ENCODE measurements at places on chromosomes 3 and 15.
A peak's percentile ranks its signal among the peaks of the same experiment; 100 is the strongest.

- DNase-seq, result no peak
Measured at GRCh38 chr15:48006031-48006511, 114.7 kb upstream of the SLC24A5 start.

DNA sequence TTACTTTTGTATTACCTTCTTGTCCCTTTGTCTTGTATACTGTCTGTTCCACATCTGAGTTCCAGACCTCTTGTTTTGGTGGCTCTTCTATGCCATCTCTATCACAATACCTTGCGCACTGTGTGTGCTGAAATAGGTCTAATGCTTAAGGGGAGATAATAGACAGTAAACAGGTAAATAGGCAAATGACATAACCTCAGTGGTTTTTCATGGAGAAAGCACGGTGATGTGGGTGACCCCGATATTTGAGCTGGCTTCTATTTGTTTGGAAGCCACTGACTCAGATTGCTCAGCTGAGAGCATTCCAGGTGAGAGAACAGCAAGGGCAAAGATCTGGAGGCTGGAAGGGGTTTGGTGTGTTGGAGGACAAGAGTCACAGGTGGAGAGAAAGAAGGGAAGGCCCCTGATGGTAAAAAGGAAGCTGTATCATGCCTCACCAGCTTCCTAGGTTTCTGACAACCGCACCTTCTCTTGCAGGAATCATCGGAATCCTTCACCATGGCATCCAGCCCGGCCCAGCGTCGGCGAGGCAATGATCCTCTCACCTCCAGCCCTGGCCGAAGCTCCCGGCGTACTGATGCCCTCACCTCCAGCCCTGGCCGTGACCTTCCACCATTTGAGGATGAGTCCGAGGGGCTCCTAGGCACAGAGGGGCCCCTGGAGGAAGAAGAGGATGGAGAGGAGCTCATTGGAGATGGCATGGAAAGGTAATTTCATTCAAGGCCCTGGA, 795 bp downstream of the MCM2 start:
- DNase-seq, result no peak

GRCh38 chr3:107816107-107816506, 274.7 kb downstream of the CD47 start:
- no peak for DNase-seq

GRCh38 chr3:119759962-119760361, 21.9 kb upstream of the NR1I2 start:
- no peak for DNase-seq

DNA sequence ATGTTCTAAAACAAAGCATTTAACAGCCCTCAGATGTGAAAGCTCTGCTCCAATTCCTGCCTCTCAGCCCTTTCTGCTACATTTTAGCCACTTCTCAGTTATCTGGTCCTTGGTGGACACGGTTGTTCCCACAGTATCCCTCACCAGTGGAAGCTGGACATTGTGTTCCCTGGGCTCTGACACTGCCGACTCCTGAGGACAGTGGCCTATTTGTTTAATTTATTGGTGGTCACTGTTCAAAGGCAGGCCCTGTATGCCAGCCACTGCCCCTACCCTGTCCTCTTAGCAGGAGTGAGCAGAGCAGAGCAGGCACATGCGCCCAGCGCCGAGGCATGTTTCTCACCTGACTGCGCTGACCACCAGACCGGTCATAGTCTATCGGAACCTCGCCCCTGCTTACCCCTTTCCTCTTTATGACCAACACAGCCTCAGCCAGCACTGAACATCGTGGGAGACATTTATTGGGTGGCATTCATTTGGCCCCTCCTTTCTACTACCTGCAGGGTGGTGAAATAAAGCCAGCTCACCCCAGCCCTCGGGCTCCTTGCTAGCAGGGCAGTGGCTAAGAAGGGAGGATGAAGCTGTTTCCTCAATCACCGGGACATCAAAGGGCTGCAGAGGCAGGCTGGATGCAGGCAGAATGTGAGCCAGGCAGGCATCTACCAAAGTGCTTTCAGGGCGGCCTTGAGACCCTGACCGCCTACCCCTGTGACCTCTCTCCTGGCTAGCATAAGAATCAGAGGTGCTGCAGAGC, 54.3 kb upstream of the HACD2 start:
- DNase-seq, result no peak

- DNase-seq, result no peak
Measured at GRCh38 chr3:43203022-43203421, 83.3 kb upstream of the SNRK start.

GRCh38 chr3:33544126-33544525, 103.9 kb upstream of the UBP1 start:
- peak; percentile 35 for DNase-seq

DNA sequence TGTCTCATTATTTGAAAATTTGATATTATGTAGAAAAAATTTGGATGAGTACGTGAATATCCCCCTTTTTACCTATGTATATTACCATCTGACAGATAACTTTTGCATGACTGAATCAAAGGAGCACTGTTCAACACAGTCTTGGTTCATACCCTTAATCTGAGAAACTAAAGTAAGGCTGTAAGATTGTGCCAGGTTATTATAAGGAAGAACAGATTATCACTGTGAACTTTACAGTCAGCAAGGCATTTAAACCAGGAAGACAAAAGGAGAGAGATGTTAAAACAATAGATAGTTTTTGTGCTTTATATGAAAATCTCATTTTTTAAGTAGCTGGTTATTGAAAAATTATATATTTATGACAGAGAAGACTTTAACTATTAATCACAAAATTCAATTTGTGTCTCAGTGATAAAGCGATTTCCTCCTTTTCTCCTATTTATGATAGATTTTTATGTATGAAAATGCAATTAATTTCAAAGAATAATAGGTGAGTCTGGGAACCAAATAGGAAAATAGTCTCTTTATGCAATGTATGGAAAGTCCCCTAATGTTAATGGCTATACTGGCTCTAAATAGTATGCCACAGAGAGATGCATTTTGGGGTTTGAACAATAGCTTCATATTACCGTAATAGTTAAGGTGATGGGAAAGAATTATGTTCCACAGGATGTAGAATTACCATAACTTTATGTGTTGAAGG, 33.4 kb downstream of the PLCL2 start:
- no peak for DNase-seq

DNA sequence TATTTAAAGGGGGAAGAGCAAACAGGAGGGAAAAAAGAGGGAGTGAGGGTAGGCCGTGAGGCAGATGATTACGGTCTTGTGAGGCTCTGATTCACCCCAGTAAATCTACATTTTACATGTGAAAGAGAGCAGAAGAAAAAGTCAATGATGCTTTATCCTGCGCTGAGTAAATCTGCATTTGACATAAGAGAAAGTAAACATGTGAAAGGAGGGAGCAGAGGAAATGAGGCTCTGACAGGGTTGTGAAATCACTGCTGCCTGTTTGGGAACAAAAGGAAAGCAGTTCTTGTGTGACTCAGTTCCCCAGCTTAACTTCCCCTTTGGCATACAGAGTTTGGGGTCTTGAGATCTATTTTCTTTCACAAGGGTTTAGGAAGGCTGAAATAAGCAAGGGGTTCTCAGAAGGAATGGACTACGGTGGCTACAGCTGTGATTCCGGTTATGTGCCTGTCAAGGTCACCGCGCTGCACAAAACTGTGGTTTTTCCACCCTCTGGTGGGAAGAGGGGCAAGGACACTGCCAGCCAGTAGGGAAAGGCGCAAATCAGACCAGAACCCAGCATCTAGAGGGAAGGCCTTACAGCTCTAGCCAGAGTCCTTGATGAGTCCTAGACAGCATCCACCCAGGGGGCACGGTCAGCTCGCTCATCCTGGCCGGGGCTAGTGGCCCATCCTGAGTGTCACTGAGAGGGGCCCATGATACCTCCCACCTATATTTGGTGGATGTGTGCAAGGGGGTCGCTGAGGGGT, 18.9 kb upstream of the HCN4 start:
- no peak for DNase-seq

GRCh38 chr3:64599651-64600050, 88.1 kb downstream of the ADAMTS9 start:
- DNase-seq, result no peak

DNA sequence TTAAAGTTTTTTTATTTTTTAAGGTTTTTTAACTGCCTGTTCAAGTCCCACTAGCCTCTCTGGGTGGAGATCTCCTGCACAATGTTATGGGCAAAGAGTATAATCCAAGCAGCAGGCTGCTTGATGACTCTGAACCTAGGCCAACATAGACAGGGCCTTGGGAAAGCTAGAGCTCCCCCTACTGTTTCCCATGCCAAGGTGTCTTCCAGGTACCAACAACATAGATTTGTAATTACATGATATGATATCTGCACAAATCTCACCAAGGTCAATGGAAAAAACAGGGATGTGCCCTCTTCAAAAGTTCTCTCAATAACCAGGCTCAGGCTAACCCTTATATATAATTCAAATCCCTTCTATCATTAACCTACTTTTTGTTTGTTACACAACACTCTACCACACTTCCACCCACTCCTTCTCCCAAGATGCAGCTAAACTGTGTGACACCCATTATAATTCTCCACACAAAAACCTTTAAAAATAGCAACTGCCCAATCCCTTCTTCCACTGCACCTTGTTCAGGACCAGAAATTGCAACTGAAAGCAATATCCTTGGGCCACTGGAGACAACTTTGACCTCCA, 43.8 kb downstream of the RBM15B start:
- peak; percentile 9 for DNase-seq

- no peak for DNase-seq
Measured at GRCh38 chr3:7999384-7999783, 502.2 kb upstream of the LMCD1 start.

GRCh38 chr3:70774641-70775040, 462.2 kb upstream of the MDFIC2 start:
- no peak for DNase-seq

GRCh38 chr3:186220911-186221645, 112.2 kb upstream of the ETV5 start:
- DNase-seq, result no peak

GRCh38 chr3:30667280-30667651, 60.9 kb downstream of the TGFBR2 start:
- no peak for DNase-seq

Measured in GM04504 (cell line).